Activated CD8-positive, alpha-beta memory T cell treated with anti-CD3 and anti-CD28 coated beads for 4 hours (primary cell): ENCODE measurements at places on chromosomes 7 and 10.

DNA sequence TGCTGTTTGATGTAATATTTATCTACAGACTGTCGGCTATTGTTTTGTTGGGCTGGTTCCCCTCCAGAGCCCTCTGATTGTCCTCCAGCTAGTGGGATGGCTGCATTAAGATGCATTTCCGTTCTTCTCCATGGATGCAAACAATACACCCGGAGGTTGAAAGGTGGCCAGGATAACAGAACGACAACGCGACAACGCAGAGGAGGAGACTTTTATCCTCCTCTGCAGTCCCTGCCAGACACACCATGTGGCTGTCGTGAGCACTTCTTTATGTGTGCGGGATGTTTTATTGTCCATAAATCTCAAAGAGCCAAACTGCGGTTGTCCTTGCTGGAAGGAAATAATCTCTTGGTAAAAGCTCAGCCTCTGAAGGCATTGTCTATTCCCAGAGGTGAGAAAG, 39.1 kb upstream of the TCERG1L start:
- DNase-seq = no peak

- no peak for DNase-seq
Observed at GRCh38 chr7:66734006-66734405, 6.5 kb upstream of the RABGEF1 start.

DNA sequence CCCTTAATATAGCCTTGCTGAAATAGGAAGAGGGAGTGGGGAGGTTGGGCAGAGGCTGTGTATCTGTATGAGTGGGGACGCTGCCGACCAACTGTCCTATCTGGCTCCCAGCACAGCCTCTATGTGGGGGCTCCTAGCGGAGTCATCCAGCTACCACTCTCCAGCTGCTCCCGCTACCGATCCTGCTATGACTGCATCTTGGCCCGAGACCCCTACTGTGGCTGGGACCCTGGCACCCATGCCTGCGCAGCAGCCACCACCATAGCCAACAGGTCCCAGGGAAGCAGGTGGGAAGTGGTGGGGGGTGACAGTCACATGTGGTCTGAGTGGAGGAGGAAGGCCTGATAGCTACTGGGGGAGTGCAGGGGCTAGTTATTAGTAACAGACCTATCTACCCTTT, 6.6 kb downstream of the MRPL43 start:
- DNase-seq = no peak

DNA sequence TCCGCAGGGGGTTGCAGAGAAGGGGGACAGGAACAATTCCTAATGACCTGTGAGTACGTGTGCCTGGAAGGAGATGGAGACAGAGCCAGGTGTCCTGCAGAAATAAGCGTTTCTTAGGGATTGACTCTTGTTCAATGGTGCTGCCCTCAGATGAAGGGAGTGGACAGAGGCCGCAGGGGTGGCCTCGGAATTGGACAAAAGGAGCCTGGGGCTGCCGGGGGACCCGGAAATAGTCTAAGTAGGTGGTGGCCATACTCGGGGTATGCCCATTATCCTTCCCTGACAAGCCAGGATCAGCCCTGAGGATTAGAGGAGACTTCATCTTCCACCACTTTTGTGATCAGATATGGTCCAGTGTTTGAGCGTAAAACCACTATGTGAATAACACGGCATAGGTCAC, 39.2 kb downstream of the ELFN1 start:
- no peak for DNase-seq

GRCh38 chr7:131849472-131849871, 293.0 kb upstream of the PODXL start:
- no peak for DNase-seq

DNA sequence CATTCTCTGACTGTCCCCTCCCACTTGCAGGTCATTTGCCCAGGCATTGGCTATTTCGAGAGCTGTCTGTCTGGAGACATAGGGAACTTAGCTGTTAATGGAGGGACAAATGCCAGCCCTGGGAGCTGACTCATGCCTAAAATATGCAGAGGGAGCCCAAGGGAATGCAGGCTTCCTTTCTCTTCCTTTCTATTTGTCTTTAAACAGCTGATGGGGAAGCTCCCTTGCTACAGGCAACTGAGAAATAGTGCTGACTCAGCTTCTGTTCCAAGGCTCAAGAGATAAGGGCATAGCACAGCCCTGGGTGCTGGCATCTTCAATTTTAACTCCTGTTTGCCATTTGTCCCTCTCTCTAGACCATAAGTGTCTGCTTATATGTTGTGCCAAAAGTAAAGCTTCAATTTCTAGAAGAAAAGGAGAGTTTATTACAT, 82.7 kb upstream of the C1GALT1 start:
- no peak for DNase-seq

GRCh38 chr7:153887749-153888569, 164.2 kb upstream of the DPP6 start:
- no peak for DNase-seq

- DNase-seq = no peak
Observed at GRCh38 chr10:72981028-72981881, 26.6 kb upstream of the PLA2G12B start.

DNA sequence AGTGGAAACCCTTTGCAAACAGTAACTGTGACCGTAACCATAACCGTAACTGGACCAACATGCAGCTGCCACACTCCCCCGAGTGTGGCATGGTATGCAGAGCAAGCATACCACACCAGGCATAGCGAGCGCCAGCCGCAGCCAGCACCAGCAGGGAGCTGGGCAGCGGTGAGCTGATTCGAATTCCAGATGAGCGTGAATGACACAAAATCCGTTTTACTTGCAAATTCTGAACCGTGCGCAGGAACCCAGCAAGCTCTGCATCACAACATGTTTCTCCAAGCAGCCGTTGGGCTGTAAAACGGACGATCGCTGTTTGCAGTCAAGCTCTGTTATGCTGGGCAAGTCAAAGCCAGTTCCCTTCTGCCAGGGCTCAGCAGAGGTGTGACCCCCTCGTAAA, 111.1 kb downstream of the OAT start:
- DNase-seq = no peak

GRCh38 chr7:24756545-24757352, 515 bp downstream of the GSDME start:
- no peak for DNase-seq

DNA sequence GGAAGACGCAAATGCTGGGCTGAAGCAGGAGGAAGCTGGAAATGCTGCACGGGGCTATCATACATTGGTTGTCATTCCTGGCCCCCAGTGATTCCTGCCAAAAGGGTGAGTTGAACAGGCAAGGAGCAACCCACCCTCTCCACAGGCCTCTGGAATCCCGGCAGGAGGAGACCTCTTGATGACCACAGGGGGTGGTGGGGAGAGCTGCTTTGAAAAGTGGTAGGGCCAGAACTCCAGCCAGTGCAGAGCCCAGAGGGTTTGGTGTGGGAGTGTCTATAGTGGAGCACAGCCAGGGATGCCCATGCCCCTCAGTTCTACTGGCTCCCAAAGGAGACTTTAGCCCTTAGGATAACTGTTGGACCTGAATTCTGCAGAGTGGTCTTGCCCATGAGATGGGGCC, 89.2 kb downstream of the SAMD9 start:
- no peak for DNase-seq

DNA sequence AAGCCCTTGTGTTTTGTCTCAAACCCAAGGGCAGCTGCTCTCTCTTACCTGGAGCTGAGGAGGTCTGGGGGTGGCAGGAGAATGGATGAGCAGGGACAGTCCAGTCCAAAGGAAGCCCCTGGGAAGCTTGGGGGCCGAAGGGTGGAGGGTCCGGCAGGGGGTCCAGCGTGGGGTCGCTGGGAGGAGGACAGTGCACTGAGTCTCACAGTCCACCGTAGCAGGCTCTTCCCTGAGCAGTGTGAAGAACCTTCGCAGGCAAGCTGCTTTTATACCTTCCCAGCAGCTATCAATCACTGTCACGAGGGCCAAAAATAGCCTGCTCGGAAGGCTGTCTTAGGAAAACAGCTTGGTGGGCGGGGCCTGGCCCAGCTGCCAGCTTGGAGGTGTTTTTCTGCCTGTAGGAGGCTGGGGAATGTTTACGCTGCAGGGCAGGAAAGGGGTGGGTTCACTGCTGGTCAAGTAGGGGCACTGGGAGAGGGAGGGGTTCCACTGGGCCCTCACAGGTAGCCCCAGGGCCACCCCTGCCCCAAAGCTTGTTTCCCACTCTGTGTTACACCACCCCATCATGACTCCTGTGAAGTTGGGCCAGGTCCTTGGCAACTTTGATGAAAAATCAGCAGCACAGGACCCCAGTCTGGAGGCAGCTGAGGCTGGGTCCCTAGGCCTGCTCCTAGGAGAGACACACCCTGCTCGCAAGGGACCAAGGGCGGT, at the start of gene DEPP1:
TSS of gene DEPP1 (minus strand) at position 240 of the 711 bp plus-strand sequence. CDS start 779 bp downstream, outside the sequence.
- DNase-seq = no peak

DNA sequence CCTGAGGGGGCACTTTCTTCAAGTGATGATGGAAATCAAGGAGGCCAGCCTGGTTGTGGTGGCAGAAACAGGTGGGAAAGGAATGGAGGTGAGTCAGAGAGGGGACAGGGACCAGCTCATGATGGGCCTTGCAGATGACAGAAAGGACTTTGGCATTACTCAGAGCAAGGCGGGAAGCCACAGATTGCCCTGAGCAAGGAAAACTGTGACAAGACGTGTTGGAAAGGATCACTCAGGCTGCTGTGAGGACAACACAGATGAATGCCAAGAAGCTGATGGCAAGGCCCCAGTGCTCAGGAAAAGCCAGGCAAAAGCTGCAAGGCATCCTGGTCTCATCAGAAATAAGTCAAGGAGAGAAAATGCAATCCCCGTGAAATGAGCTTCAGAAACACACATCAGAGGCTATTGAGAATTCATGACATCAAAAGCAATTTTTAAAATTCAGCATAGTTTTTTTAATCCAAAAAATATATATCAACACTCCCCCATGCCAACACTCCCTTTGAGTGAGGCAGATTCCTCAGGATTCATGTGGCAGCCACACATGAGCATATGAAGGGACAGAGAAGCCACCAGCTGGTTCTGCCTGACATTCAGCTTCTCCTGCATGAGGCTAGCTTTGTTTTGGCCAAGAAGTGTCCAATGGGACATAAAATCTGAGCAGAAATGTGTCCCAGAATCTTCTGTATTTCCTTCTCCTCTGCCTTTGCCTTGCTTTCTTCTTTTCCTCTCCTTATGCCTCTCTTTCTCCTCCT, 244.5 kb upstream of the MYO3A start:
- DNase-seq = no peak
